ENCODE measurements at places on chromosomes 3 and 15.
A peak's percentile ranks its signal among the peaks of the same experiment; 100 is the strongest.

DNA sequence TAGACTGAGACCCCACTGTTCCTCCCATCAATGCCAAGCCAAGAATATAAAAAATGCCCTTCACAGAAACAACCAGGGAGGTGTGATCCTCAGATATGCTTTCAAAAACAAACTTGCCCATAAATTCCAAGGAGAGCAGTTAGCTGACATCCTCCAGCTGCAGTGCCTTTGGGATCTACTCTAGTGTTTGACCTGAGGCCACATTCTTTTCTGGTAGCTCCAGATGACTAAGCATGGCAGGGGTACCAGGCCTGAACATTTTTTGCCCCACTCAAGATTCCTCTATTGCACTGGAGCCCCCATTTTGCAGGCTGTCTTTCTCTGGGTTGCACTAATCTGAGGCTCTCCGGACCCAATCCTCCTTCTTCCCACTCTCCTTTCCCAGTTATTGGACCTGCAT is 27.9 kb upstream of the ACP3 start:
- DNase-seq = no peak

- DNase-seq = no peak
These were observed 187.1 kb downstream of the ALCAM start for GRCh38 chr3:105553851-105554250.

- no peak for DNase-seq
These were observed 34.2 kb upstream of the PEX5L start for GRCh38 chr3:180070925-180071324.

DNA sequence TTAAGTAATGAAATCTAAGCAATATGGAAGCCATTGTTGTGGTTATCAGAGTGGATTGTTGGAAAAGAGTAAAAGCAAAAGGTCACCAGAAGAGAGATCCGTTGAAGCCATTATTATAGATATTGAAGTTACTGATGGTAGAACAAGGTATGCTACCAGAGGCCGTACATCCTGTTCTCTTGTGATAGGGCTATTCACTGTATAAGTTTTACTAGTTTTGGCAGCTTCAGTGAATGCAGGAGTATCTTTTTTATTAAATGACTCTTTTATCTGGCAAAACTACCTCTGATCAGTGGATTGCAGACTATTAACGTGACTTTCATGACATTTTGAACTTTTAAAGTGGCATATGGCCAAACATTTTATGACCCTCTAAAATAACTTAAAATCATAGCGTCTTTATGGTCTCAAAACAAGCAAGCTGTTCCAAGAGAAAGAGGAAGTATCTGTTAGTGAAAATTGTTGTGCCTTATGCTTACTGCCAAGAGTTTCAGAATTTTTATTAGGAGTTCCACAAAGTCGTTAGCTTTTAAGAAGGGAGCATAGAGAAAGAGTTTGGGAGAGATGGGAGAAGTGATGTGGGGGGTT is 102.9 kb downstream of the LRRC49 start:
- no peak for DNase-seq

DNA sequence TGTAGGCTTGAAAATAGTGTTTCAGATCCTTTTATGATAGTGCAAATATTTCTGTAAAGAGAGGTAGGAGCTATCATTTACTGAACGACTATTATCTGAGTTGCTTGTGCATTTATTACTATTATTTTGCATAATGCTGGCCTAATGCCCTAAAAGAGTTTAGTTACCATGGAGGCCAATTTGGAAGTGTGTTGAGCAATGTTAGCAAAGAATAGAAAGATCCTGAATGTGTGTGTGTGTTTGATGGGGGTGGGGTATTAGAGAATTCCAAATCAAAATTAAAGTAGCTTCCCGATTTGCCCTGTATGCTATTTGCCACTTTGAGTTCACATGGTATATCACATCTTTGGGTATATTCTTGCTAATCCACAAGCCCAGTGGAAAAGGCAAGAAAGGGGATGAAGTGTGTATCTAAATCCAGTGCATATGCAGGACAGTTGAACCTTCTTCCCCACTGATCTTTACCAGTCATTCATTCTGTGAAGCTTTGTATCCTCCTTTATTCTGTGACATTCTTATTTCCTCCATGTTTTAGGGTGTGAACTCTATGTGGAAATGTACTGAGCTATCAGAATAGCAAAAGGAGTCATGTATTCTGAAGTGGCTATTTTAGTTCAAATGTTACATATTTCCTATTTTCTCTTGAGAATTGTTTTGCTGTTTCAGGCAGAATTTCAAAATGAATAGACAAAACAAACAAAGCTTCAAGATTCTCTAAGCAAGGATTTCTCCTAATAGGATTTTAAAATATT is 45.7 kb upstream of the PLSCR5 start:
- DNase-seq = no peak

DNA sequence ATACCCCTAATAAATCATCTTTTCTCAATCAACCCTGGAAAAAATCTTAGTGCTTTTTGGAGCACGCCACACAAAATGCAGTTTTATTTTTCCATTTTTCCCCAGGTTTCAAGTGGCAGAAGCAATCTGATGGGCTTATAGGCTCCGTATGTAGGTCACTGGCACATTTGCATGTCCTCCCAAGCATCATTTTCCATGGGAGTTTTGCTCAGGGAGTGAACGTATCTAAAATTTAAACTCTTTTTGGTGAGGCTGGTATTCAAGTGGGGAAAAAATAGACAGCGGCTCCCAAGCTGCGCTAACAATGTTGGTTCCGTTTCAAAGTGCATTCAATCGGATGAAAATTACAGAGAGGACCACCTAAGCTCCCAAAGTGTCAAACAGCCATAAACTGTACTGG is 233.4 kb downstream of the MEX3B start:
- no peak for DNase-seq

DNA sequence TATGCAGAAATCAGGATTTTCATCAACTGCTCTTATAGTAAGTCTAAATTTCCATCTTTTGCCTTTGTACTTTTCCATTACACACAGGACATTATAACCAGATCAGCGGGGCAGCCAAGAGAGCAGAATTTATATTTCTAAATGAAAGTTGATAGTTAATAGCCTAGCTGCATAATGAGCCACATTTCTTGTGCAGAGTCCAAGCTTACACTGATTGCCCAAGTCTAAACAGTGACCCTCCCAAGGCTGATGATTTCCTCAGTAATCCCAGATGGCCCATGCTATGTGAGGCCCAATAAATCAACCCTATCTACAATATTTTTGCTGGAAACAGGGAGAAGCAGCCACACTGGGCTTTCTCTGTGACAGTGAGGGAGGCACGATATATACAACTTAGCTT is 475.8 kb upstream of the KCNMB2 start:
- DNase-seq = peak; percentile 55

DNA sequence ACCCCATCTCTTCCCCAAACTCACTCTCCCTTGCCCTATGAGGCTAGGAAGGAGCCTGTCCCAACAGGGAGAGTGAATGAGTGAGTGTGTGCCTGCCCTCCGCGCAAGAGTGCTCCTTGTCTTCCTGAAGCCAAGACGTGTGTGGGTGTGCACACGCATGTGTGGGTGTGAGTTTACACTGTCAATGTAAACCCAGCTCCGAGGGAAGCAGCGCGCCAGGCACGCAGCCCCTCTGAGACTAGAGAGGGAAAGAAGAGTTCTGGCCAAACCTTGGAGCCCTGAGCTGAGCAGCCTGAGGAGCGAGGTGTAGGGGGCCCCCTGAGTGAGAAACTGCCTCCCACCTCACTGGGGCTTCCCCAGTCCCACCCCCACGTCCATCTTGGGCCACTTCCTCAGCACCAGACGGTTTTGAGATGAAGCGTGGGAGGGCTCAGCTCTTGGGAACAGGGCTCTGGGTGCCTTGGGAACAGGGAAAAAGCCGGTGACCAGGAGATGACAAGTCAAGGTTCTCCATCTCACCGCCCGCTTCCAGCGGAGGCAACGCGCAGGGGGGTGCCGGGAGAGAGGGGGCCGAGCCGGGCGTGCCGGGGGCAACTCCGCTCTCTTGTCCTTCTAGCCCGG is 5.1 kb downstream of the MECOM start:
- DNase-seq = no peak

DNA sequence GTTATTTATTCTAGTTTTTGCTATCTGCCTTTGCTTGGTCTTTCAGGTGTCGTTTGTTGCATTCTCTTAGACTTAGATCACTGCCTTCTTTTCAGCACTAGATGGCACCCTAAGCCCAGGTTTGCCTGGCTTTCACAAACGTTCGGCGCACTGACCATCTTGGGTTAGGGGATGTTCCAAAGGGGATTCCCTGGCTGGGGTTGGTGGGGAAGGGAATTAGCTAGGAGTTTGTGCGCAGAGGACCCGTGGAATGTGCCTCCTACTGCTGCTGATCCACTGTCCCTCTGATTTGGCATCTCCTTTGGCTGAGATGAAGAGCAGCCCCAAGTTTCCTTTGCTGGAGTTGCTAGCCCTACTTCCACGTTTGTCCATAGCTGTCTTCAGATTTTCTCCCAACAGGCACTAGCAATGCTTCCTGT is 33.9 kb downstream of the PFN2 start:
- DNase-seq = no peak

DNA sequence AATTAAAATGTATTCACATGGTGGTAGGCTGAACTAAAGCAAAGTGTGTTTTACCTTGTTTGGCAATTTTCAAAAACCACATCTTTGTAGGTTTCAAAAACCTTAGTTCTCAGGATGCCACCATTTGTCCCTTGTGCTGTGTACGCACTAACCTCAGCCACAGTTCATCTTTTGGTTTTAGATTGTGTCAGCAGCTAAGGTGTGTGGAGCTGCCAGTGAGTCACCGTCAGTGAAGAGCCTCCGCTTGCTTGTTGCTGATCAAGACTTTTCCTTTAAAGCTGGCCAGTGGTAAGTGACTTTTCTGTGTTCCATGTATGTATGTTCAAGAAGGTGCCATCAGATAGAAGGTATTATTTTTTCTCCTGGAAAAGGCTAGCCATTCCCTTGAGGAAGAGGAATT is 21.1 kb downstream of the OXNAD1 start:
- DNase-seq = no peak

GRCh38 chr3:98577178-98577895 is 16.1 kb downstream of the CPOX start:
- DNase-seq = peak; percentile 17

GRCh38 chr3:24519368-24520100 is 24.9 kb upstream of the THRB start:
- DNase-seq = no peak

- DNase-seq = peak; percentile 49
These were observed 24.3 kb downstream of the NXPE3 start for GRCh38 chr3:101803173-101803782.

GRCh38 chr15:61989667-61990066 is 70.6 kb downstream of the VPS13C start:
- DNase-seq = no peak

- DNase-seq = no peak
These were observed 8.6 kb upstream of the SRP14 start for GRCh38 chr15:40047415-40048210.

DNA sequence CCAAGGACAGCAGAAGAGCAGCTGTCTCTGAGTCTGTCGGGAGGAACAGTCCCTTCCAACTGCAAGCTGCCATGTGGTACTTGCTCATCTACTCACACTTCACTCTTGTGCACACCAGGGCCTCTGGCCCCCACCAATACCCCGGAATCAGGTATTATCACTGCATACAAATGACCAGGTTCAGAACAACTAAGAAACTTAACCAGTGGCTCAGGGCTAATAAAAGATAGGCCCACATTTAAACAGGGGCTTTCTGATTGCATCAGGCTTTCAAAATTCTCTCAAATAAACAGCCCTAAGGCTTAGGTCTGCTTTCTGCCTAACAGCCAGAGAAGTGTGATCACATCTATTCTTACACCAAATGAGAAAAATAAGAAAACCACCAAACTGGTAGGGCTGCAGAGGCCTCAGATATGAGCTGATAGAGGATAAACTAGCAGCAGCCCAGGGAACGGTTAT is 20.7 kb downstream of the CCDC12 start:
- no peak for DNase-seq

GRCh38 chr15:59668556-59668955 is 11.2 kb upstream of the GTF2A2 start:
- DNase-seq = no peak

GRCh38 chr3:170558427-170558826 is 27.4 kb downstream of the SLC7A14 start:
- DNase-seq = no peak

DNA sequence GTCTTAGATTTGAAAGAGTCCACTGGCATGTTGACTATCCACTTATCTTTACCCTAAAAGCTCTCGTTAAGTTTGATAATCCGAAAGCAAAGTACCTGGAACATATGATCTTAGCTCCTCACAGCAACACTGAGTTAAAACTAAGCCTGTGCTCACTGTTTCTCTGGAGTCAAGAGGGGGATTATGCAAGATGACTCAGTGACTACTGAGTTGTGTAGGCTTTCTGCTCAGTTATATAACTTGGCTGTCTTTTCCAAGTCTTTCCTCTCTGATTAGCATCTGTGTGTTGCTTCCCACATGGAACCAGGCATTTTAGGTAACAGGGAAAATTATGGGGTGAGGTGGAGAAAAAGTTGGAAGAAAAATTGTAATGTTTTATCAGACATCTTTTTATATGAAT is 31.2 kb upstream of the MYO5C start:
- DNase-seq = peak; percentile 52

- DNase-seq = peak; percentile 35
These were observed 263 bp upstream of the UTS2B start for GRCh38 chr3:191330530-191331048.

DNA sequence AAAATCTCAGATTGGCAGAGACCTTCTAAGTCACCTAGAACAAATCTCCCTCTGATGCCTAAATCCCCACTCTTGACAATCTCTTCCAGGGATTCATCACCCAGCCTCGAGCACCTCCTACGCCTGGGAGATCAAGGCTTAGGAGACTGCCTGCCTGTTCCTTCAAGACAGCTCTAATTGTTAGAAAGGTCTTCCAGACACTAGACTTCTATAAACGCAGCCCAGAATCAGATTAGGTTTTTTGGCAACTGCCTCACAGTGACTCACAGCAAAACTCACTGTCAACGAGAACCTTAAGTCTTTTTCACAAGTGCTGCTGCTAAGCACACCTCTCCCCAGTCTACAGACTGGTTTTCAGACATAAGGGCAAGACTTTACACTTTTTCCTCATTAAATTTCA is 23.1 kb downstream of the SRGAP3 start:
- peak; percentile 50 for DNase-seq

- no peak for DNase-seq
These were observed 4.5 kb downstream of the HDC start for GRCh38 chr15:50260969-50261496.

- no peak for DNase-seq
These were observed 390.6 kb upstream of the CFAP20DC start for GRCh38 chr3:59440285-59441028.

DNA sequence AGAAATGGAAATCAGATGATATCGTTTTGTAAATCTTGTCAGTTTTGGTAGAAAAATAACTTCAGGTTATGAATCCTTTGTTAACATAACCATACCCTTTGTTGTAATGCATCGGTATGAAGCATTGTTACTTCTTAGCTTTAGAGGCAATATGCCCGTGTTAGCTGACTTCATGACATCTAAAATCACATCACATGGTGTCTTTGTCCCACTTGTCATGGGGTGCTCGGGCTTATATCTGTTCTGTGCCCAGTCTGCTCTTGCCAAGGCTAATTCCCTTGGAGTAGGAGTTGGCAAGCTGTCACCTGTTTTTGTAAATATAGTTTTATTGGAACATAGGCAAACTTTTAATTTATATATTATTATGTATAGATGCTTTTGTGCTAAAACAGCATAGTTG is 39.6 kb downstream of the SLC25A26 start:
- no peak for DNase-seq
